Right atrium auricular region (tissue), 2 donors: ENCODE measurements at places on chromosomes 7 and 10. TPM values are rescaled to one million over a fixed set of nuclear protein-coding genes. Genes with fewer than 3 reads are reported as not detected.

Gene SEMA3E
- total RNA-seq = 0.07 TPM

Gene TFR2
- not detected for total RNA-seq

Gene PIK3AP1
- total RNA-seq = 11.2 TPM

DNA sequence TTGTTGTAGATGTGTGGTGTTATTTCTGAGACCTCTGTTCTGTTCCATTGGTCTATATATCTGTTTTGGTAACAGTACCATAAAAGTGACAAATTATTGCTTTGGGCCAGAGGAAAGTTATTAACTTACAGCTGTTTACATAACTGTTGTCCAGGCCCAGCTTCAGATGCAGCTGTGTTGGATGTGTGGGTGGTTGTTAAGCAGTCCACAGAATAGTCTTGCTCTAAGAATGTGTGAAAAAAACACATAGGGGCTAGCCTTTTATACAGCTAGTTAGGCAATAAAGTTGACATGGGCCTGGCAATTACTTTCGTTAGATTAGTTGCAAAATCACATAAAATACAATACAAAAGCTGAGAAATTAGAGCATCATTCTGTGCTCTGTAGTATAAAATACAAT lies 31.9 kb downstream of the DLD start:
- DNase-seq = no peak

DNA sequence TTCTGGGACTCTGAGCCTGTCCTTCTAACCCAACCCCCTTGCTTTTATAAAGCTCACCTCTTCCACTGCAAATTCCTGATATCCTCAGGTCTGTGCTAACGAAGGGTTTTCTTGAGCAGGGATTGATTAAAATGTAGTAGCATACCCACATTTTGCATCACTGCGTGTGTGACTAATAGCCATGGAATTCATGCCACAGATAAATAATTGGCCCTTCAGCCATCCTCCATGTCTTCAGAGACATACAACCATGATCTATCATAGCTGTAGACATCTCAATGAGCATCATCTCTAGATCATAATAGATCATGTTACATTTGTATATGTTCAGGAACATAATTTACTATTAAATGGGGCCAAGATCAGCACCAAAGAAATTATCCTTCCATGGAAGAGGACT lies 990.3 kb downstream of the KCNMA1 start:
- DNase-seq = no peak

DNA sequence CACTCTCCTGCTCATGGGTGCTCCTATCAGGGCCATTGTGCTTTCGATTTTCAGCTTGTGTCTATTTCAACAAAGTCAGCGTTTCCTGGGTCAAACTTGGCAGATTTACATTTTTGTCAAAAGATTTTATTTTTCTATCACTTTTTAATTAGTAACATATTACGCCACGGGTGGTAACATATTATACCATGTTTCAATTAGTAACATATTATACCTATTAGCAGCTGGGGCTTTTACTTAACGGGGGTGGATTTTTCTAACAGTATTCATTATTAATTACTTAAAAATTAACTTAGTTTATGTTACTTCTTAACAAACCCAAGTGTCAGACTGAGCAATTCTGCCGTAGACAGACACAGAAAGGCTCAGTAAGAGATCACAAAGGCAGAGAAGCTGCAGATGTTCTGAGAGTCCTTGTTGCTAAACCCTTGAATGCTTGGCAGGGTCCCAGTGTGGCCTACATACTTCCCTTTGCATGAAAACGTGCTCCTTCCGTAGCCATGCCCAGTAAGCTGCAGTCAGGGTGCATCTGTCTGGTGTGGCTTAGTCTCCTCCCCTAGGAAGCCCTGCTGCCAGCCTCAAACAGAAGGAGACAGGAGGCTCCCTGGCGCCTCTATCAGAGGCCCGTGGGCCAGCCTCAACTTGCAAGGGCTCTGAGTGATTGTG lies 263.1 kb upstream of the CXCL12 start:
- DNase-seq = no peak

DNA sequence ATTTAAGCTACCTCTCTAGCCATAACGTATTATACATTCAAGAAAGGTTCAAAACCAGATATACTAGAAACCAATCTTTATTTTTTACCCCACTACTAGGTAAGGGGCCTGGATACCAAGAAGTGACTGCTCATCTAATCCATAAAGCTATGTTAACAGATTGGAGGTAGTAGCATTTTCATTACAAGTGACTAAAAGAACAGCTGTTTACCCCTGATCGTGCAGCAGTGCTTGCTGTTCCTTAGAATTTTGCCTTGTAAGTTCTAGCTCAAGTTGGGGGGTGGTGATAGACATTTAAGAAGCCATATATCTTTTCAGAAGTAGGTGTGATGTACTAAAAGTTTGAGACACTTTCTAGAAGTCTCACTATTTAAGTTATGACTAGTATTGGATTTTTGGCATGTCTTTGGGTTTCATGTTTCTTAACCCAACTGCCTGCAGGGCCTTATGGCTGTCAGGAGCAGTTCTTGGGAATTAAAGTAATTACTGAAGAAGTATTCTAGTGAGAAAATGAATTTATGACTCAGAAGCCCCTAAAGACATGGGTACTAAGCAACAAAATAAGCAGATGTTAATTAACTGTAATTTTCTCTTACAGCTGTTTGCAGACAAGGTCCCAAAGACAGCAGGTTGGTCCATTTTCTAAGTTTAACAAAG lies 2.3 kb downstream of the PPIA start:
- no peak for DNase-seq
